ENCODE measurements at places on chromosomes 16 and 17.
A peak's percentile ranks its signal among the peaks of the same experiment; 100 is the strongest.

- no peak for DNase-seq
- H3K4me1 ChIP-seq, result no peaks in the 10 kb centered on the region
- H3K4me3 ChIP-seq, result no peak overlapping the region
- H3K36me3 ChIP-seq, result no peaks in the 10 kb centered on the region
Observed at GRCh38 chr16:86037999-86038925, 139.3 kb downstream of the IRF8 start.

DNA sequence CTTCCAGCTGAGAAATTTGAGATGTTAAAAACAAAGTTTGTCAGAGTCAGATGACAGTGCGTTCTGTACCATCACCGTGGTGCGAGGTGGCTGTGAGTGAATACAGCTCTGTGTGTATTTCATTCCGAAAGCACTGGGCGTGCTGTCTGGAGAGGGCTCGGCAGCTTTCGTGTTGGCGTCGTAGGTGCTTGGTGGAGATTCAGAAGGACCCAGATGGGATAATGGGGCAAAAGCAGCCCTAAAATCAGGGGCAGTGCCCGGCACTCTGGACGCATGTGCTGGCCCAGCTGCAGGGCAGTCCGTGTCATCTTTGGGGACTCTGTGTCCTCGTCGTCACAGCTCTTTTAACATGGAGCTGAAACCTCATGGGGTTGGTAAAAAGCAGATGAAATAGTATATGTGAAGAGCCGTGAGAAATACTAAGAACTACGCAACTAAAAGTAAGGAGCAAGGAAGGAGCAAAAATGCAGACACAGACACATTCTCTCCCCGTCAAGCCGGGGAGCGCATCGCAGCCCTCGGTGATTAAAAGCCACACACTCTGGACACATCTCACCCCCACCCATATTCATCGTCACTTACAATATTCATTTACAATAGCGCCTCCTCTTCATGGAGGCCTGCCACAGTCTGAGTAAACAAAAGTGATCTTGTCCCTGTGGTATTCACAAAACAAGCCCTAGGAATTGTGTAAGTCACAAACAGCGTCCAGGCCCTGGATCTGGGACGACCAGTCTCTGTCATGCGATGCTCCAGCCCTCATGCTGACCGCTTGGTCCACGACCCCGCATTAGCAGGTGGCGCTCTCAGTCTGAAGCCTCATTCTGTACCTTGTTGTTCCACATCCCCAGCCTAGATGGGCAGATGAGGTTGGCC lies 206.7 kb downstream of the RPTOR start:
- peak overlapping the region; percentile 85 for H3K27ac ChIP-seq
- peak; percentile 35 for DNase-seq
- H3K4me1 ChIP-seq, result no peaks in the 10 kb centered on the region
- H3K4me3 ChIP-seq, result no peak overlapping the region
- H3K36me3 ChIP-seq, result no peaks in the 10 kb centered on the region

DNA sequence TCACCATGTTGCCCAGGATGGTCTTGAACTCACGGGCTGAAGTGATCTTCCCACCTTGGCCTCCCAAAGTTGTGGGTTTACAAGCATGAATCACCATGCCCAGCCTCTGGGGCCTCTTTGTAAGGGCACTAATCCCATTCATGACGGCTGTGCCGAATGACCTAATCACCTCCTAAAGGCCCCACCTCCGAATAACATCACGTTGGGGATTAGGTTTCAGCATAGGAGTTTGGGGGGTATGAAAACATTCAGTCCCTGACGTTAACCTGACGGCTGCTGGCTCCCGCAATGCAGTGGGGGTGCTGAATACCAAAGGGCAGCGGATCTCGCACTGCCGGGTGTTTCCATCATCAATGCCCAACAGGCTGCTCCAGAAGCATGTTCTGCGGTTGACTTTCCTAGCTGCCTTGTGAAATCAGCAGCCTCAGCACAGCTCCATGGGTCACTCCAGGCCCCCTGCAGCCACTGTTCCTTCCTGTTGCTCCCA lies 120.8 kb upstream of the SEC14L1 start:
- no peak overlapping the region for H3K27ac ChIP-seq
- no peaks in the 10 kb centered on the region for H3K36me3 ChIP-seq
- DNase-seq, result no peak
- H3K4me3 ChIP-seq, result no peak overlapping the region

DNA sequence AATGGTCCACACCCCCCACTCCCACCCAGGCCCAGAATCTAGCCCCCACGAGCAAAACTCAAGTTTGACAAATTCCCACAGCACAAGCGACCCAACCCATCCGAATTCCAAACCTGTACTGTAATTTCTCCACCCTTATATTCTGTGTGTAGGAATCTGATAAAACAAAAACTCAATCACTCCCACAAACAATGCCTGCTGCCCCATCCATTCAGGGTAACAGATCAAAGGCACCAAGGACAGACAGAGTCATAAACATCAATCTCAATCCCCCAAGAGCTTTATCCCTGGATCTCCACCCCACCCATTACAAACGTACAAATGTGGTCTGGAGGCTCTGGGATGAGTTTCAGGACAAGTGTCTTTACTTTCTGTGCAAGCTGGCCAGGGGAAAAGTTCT lies 157.8 kb downstream of the AXIN2 start:
- no peak for DNase-seq
- H3K36me3 ChIP-seq, result no peaks in the 10 kb centered on the region
- H3K27me3 ChIP-seq, result no peaks in the 10 kb centered on the region

Data from breast epithelium (tissue), 4 donors.